ENCODE measurements at places on chromosomes 12 and 14.

DNA sequence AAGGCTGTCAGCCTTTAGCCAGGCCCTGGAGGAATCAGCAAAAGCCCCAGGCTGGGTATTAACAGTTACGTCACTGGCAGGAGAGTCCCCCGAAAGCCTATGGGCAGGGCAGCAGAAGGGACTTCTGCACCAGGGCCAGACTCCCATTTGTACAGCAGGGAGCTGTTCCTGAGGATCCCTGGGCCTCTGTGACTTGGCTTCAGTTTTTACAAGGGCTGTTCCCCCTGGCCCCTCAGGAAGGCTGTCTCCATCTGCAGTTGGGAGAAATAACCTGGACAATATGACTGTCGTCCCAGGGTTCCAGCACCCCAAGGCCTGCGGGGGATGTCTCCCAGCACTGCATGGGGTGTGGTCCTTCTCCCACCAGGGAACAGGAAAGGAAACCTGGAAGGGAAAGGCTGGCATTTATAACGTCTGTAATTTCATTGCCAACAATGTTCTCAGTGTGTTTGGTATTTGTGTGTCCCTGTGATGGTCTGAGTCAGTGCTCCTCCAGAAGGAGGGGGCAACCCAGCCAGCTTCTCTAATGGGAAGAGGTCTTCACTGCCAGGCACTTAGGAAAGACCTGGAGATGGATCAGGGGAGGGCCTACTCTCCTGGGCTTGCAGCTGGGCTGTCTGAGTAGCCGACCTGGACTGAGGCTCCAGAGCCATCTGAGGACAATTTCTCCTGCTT is 42.4 kb downstream of the ERH start:
- DNase-seq: no peak

- no peak for DNase-seq
These were observed 12.8 kb downstream of the DIP2B start for GRCh38 chr12:50517421-50518048.

- DNase-seq: no peak
These were observed 783 bp upstream of the TUBA1B start for GRCh38 chr12:49131894-49132461.

GRCh38 chr14:102955636-102956408 is 33.4 kb downstream of the AMN start:
- DNase-seq: no peak

DNA sequence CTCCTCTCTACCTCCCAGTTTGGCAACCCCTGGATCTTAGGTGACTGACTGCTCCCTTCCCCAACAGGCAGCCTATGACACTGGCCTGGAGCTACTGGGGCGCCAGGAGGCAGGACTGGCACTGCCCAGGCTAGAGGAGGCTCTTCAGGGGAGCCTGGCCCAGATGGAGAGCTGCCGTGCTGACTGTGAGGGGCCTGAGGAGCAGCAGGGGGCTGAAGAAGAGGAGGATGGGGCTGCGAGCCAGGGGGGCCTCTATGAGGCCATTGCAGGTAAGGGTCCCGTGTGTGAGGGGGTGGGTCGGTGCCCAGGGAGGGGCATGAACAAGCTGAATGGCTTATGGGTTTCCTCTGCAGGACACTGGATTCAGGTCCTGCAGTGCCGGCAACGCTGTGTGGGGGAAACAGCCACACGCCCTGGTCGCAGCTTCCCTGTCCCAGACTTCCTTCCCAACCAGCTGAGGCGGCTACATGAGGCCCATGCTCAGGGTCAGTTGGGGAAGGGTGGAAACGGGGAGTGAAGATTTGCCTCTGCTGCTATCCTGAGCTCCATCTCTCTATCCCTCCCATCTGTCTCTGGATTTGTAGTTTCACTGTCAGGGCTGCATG is 2.2 kb downstream of the P3H3 start:
- DNase-seq: no peak

GRCh38 chr12:95755261-95755865 is 35.2 kb downstream of the NTN4 start:
- DNase-seq: no peak

DNA sequence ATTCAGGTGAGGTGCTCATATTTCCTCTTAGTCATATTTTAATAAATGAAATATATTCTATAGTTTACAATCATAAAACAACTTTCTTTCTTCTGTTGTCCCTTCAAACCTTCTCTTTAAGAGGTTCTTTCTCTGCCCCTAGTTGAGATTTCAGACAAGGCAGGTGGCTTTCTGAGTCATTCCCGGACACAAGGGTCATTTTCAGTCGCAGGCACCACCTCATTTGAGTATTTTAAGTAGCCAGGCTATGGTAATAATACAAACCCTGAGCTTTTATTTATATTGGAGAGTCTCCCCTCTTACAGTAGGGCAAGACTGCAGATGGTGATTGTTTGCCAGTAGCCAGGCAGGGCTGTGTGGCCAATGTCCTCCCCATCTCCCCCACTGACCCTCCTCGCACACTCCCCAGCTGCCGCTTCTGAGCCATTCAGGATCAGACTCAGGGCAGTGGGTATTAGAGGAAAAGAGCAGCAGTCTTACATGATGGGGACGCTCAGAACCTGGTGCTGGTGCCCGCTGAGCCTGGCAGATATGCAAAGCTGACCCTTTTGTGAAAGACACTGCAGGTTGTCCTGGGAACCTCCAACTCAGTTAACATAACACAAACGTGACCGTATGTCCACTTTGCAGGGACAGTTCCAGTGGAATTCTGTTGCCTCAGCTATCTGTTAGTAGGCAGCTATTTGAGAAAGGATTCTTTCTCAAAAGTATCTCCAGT is 101.1 kb upstream of the BCL2L14 start:
- DNase-seq: no peak

GRCh38 chr14:24360281-24360680 is 7.7 kb upstream of the NFATC4 start:
- DNase-seq: no peak

DNA sequence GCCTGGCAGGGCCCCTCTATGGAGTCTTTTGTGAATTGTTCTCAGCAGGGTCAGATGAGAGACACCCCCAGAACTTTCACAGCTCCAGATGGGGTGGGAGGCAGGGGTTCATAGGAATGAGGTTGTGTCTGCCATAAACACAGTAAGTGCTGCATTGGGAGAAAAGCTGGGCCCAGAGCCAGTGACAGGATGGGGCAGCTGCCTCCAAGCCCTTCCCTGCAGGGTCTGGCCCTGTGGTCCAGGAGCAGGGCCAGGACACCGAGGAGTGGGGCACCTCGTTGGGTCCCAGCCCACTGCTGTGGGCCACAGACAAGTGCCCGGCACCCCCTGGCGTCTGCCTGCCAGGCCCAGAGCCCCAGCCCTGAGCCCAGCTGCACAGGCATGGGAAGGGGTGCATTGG is 13.3 kb downstream of the INF2 start:
- no peak for DNase-seq

All from cortex of kidney (tissue), 1 donor.